ENCODE measurements at places on chromosomes 12 and 14. TPM values are rescaled to one million over a fixed set of nuclear protein-coding genes. Genes with fewer than 3 reads are reported as not detected.

Gene PROX2
- polyA plus RNA-seq: not detected

- no peak for DNase-seq
Observed at GRCh38 chr12:77406219-77406905, 341.0 kb upstream of the E2F7 start.

- DNase-seq: no peak
Observed at GRCh38 chr12:89251342-89252271, 100.7 kb downstream of the DUSP6 start.

DNA sequence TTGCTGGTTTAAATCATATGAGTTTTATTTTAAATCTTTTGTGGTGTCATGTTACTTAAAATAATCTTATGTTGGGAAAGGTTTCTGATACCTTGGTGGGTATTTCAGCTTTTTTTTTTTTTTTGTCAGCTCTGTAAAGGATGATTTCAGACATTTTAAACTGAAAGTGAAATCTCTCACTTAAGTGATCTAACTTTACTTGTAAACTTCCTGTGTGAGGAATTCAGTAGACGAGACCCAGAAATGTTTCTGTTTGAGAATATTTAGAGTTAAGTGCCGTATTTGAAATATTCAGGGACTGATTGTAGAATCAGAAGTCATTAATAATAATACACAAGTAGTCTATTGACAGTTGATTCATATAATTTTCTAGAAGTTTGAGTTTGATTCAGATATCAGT, 37.8 kb downstream of the PROX2 start:
- no peak for DNase-seq

DNA sequence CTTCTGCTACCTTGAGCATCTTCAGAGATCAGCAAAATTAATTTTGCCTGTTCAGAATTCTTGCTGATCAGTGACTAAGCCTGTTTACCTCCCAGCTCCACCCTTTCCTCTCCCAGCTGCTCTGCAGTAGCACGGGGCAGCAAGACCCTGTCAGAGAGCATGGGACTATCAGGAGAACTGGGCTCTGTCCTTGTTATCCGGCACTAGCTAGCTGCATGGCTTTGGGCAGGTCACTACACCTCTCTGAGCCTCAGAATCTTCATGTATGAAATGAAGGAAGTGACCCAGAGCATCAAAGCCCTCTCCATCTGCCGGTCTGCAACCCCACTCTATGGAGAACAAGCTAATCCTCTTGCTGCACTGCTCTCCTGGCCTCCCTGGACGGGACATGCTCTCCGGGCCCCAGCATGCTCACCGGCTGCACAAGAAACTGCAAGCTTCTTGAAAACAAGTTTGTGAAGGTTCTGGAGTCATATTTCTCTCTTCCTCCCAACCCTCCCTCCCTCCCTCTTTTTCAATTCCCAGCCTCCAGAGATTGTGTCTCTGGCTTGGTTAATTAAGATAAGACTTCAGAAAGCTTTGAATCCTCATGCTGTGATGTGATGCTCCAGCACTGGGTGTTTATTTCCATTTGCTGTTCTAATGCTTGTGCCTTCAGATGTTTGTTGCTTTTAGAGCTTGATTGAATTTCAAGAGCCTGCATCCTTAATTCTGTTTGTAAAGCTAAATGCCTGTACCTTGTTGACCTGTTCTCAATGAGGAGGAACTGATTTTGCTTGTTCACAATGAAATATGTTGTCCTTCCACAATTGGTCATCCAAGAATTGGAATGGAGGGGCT, 101.1 kb downstream of the CRACR2A start:
- no peak for DNase-seq

Gene DACT1
- 0.06 TPM for polyA plus RNA-seq

Gene PUS1
- 46.8 TPM for polyA plus RNA-seq

All from foreskin keratinocyte (primary cell).